Cardiac fibroblast (primary cell): ENCODE measurements at places on chromosomes 3 and 15.

GRCh38 chr3:181344331-181344730 is 354.8 kb upstream of the DNAJC19 start:
- DNase-seq: no peak

DNA sequence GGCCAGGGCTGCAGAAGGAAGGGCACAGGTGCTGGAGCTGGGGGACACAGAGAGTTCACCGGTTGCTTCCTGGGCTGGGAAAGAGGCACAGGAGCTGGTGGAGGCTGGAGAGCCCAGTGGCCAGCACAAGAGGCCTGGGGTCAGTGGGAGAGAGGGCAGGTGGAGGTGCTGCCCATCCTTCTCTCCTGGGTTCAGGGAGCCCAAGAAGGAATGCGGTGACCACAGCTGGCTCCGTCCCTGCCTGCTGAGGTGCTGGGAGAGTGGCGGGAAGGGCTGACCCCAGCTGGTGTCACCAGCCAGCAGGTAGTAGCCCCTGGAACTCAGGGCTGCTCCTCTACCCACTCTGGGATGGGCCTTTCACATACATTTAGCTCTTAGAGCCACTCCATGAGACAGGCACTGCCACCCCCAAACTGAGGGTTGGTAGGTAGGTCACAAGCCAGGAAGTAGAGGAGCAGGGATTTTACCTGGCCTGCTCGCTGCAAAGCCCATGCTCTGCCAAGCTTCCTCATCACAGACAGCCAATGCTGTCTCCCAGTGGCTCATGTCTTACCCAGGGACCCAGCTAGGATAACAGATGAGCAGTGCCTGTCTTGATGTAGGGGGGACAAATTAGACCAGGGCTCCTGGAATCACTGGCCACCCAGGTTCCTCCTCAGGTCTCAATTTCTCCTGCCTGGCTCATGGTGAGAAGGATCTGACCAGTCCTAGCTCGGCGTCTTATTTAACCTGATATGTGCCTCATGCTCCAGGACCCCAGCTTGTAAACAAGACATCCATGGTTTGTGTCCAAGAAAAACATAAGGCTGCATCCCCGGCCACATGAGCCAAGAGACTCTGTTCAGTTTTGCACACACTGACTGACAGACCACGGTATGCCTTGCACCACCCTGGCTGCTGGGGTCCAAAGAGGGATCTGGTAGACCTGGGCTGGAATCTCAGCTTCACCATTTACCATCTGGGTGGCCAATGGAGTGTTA is 119.2 kb downstream of the CORO2B start:
- no peak for DNase-seq

DNA sequence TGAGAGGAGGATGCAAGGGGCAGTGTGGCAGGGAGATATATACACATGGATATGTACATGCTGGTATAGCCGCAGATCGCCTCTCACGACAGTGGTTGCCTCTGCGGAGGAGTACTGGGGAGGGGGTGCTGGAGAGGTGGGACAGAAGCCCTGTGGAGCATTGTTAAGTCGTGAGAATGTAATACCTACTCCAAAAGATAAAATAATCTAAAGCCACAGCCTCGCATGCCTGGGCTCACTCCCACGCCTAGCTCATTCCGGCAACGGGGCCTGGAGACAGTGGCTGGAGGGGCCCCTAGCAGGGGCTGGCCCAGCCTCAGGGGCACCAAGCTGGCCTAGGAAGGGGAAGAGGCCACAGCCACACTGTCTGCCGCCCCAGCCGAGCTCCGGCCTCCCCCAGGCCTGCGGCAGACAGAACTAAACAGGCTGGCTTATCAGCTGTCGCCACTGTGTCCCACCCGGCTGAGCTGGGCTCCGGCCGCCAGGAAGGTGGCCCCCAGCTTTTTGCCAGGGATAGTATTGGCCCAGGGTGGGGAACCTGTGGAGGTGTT is 65.1 kb upstream of the LCTL start:
- DNase-seq: no peak

DNA sequence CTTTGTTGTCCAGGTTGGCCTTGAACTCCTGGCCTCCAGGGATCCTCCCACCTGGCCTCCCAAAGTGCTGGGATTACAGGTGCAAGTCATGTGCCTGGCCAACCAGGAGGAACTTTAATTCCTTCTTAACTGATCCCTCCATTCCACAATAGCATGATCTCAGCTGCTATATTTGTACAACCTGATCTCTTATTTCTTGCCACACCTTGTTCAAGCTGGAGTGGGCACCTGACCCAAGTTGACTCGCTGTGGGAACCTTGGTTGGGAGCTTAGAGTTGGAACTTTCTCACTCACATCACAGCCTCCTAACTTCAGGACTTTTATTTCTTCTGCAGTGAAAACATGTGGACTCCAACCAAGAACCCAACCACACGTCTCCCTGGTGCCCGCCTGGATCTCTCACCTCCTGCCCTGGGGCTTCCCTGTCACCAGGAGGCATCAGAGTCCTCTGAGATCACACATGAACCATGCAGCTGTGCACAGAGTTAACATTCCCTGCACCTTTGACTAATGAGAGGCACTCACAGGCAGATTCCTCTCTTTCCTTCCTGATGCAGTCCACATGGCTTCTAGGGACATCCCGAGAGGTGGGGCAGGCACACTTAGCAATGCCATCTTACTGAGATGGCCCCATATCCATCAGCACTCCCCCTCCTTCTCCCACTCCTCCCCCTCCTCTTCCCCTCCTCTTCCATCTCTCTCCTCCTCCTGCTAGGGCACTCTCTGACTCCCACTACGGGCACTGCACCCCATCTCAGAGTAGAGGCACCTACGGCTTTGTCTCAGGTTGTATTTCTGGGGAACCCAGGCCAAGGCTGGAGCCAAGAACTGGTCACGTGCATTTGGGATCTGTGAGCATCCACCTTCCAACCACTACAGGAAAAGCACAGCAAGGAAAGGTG is 9.7 kb upstream of the CYFIP1 start:
- no peak for DNase-seq

DNA sequence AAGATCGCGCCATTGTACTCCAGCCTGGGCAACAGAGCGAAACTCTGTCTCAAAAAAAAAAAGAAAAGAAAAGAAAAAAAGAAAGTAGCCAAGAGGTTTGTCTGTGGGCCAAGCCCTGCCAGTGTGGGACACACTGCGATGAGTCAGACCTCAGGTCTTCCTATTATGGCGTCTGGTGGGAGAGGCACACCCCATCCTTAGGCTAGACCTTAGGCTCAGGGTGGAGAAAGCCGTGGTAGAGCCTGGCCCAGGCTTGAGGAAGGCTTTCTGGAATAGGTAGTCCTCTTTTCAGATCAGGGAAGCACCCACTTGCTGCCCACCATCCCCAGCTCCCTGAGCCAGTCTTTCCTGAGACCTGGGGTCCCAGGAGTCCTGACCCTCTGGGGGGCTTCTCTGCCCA is 6.0 kb downstream of the HEMK1 start:
- no peak for DNase-seq

- no peak for DNase-seq
Observed at GRCh38 chr3:126903521-126903920, 79.4 kb upstream of the PLXNA1 start.
